Activated naive CD4-positive, alpha-beta T cell (primary cell): ENCODE measurements at places on chromosomes 3 and 15.

DNA sequence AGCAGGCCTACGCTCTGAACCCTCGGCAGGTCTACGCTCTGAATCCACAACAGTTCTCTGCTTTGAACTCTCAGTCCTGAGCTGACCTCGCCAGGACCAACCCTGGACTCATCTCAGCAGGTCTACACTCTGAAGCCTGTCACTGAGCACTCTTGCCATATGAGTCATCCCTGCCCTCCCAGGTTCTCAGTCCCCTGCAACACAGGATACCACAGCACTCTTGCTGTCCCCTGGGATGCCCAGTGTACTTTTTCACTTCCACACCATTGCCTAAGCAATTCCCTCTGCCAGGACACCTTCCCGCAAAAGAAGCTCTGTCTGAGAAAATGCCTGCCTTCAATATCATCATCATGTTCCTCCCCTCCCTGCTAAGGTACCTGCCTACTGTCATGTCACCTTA, 42.0 kb downstream of the NUP210 start:
- no peak for DNase-seq

- DNase-seq = no peak
Observed at GRCh38 chr3:15023719-15024118, 41.4 kb downstream of the MRPS25 start.

DNA sequence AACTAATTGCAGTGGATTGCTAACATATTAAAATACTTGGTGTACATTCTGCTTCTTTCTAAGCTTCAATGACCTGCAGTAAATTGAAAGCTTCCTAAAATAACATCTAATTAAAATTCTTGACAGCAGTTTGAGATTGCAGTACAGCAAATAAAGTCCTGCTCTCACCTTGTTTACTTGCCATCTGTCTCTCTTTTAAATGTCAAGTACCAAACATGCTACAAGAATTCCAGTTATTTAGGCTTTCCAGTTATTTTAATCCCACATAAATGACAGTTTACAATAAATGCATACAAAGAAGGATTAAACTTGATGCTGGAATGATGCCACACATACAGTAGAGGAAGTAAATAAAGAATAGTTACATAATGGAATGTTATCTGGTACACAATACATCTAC, 33.2 kb downstream of the CBLB start:
- no peak for DNase-seq

DNA sequence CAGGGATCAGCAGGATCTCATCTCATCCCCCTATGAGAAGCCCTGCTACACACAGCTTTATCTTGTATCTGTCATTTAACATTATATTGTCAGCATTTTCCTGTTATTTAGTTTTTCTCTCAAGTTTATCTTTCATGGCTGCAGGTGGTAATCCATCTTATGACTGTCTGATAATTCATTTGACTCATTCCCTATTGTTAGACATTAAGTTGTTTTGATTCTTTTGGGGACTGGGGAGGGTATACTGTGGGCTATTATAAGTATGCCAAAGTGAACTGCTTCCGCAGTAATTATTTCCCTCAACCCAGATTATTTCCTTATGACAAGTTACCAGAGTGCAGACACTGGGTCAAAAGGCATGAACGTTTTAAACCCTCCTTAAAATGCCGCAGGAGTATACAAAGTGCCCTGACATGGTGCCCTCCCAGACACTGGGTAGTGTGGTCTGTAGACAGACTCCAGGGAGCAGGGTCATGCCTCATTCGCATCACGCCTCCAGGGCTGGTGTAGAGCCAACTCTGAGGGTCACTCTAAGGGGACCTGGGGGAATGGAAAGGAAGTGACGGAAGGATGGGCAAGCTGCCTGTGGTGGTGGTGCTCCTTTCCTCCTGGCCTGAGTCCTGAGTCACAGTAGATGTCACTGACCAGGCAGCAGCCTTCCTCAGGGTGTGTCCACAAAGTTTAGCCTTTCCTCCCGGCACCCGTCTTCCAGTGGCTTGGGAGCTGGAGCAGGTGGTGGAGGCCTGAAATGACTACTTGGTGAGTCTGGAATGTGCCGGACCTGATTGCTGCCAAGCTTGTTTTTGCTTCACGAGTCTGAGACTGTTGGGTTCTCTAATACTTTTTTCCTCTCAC, 11.6 kb downstream of the GPR160 start:
- DNase-seq = no peak

DNA sequence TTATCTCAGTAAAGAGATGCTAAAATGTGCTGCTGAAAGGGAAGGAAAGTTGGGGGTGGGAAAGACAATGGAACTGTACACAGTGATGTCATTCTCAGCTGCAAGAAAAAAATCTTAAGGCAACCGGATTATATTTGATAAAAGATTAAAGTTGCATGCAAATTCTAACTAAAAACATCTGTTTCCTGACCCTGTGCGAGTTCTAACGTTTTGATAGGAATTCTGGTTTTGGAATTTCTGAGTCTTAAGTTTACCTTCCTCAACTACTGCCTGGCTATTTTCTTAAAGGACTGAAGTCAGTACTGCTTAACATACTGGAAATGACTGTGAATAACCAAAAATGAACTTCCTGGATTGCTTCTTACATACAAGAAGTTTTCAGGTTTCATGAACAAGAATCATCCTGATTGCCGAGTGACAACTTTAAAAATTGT, 115.5 kb downstream of the SLC25A26 start:
- no peak for DNase-seq

- DNase-seq = no peak
Observed at GRCh38 chr3:8875836-8876235, 87.4 kb downstream of the RAD18 start.

DNA sequence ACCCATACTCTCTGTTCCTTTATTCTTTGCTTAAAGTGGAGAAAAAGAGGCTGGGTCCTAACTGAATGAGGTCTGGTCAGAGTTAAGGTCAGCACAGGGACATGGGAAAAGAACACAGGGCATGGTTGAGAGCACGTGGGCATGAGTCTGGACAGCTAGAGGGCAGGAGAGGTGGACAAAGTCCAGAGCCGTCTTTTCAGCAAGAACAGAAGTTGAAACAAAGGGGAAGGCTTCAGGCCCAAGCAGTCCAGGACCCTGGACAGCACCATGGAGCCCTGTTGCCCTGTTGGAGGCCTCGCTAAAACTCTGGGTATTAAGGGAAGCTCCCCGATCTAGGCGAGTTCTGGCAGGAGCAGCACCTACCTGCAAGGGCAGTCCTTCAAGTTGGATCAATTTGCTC, 50.7 kb downstream of the XYLB start:
- no peak for DNase-seq

GRCh38 chr15:90300988-90301706, 35.7 kb downstream of the NGRN start:
- peak; percentile 20 for DNase-seq

- DNase-seq = no peak
Observed at GRCh38 chr15:70509731-70510143, 253.6 kb downstream of the UACA start.

DNA sequence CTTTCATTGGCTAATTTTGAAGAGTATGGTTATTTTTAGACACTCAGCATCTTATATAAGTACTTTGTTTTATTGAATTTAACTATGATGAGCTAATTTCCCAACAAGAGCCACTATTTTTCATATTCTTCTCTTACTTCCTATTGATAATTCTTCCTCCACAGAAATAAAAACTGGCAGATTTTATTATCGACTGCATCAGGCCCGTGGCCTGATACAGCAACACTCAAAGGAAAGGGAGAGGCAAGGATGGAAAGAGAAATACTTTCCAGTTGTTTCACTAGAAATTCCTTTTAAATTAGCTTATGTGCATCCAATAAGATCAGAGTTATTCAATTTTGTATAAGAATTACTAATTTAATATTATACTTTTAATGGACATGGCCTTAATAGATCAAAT, 886.3 kb downstream of the ROBO1 start:
- no peak for DNase-seq

- no peak for DNase-seq
Observed at GRCh38 chr3:168828943-168829342, 733.2 kb upstream of the GOLIM4 start.

- DNase-seq = no peak
Observed at GRCh38 chr3:126706631-126707030, 2.6 kb downstream of the CHCHD6 start.
